ENCODE measurements at places on chromosomes 2 and 18.

DNA sequence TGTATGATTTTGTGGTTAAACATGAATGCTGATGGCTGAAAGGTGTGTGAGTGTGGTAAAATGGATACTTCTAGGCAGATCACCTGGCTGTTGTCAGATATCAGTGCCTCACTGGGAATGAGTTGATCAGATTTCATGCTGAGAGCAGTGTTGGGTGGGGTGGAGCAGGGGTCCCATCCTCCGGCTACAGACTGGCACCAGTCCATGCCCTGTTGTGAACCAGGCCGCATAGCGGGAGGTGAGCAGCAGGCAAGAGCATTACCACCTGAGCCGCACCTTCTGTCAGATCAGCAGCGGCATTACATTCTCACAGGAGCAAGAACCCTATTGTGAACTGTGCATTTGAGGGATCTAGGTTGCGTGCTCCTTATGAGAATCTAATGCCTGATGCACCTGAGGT is 78.7 kb downstream of the GLI2 start:
- DNase-seq = no peak

DNA sequence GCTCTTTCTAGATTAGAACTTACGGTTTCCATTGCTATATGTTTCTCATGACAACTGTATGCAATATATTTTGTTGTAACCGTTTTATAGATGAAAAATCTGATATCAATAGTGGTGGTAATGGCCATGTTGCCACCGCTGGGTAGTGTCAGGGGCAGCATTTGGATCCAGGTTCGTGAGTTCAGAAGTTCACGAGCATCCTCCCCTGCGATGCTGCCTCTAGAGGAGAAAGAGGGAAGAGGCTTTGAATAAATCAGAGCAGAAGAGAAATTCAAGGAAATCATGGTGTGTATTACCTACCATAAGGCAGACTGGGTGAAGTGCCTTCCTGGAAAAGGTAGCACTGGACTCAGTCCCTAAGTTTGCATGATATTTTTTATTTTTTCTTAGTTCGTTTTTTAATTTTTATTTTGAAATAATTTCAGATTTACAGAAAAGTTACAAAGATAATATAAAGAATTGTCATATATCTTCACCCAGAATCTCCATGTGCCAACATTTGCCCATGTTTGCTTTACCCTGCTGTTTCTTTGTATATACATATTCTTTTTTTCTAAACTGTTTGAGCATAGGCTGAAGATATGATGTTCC is 3.3 kb upstream of the ZBTB7C start:
- no peak for DNase-seq

DNA sequence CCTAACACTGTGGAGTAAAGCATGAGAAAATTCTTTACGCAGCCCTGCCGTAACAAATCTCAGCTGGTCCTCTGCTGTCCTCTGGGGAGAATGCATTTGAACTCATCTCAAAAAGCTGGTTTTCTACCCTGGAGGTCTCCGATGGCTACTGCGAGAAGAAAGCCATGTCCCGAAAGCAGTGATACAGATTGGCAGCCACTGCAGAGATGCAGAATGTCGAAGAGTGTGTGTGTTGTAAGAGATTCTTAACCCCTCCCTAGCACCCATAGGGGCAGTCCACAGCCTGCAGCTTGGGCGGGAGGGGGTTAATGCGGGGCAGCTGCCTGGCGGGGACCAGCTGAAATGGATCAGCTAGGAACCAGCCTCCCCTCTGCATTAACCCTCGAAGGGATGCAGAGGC is 235.9 kb downstream of the ZNF516 start:
- no peak for DNase-seq

DNA sequence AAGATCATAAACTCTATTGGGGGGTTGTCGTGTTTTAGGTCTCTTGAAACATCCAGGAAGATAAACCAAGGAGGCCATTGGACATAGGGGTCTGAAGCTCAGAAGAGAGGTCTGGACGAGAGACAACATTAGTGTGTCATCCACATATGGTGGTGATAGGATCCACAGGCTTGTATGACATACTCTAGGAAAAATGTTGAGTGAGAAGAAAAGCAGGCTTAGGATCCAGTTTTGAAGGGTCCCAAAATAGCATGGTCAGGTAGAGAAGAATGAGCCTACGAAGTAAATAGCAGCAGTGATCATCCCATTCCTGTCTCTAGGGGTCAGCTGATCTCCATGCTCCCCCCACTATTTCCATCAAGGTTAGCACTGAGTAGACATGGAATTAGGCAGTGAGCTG is 166.8 kb downstream of the ANKRD30B start:
- DNase-seq = no peak

GRCh38 chr2:70842401-70842800 is 6.8 kb upstream of the CD207 start:
- DNase-seq = no peak

GRCh38 chr2:49858113-49858490 is 703.8 kb upstream of the FSHR start:
- no peak for DNase-seq

- no peak for DNase-seq
Observed at GRCh38 chr2:42743659-42743990, 20.3 kb downstream of the OXER1 start.

- DNase-seq = peak; percentile 83
Observed at GRCh38 chr2:191020221-191020741, 6.3 kb upstream of the STAT1 start.

DNA sequence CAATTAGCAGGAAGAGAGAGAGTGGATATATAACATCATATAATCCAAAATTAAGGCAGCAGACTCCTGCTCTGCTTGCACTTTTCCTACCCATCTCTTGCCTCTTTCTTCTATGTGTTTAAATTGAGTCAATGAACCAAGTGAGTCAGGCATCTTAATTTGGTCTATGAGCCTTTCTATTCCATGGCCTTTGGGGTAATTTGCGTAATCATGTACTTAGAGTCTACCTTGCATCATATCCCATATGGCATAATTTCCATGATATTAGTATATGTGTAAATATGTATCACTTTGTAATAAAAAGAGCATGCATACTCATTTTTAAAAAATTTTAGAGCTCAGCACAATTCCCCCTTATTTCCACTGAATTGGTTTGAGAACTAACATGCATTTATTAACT is 555.2 kb downstream of the STK39 start:
- no peak for DNase-seq

DNA sequence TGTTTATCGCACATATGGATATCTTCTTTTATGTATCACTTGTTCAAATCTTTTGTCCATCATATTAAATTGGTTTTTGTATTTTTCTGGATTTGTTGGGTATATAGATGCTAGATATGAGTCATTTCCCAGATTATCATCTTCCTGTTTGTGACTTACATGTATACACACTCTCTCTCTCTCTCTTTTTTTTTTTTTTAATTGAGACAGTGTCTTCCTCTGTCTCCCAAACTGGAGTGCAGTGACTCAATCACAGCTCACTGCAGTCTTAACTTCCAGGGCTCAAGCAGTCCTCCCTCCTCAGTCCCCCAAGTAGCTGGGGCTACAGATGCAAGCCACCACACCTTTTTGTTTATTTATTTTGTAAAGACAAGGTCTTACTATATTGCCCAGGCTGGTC is 43.8 kb downstream of the XIRP2 start:
- DNase-seq = no peak

DNA sequence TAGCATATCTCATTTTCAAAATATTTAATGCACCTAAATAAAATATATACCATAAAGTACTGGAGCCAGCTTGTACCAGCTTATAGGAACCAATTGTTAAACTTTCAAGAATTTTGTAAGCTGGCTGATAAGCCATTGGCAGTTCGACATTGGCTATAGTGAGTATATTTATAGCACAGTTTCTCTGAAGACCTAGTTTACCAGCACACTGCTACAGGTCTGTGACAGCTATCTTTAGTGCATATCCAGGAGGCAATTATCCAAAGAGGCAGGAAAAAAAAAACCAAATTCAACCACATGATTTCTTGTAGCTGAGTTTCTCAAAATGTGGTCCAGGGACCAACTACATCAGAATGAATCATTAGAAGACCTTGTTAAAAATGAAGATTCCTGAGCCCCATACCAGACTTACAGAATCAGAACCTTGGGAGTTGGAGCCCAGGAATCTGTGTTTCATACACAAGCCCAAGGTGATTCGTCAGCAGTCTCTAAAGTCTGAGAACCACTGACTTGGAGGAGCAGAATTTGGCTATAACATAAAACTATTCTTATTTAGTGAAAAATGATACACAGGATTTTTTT is 279.0 kb upstream of the NRP2 start:
- no peak for DNase-seq

DNA sequence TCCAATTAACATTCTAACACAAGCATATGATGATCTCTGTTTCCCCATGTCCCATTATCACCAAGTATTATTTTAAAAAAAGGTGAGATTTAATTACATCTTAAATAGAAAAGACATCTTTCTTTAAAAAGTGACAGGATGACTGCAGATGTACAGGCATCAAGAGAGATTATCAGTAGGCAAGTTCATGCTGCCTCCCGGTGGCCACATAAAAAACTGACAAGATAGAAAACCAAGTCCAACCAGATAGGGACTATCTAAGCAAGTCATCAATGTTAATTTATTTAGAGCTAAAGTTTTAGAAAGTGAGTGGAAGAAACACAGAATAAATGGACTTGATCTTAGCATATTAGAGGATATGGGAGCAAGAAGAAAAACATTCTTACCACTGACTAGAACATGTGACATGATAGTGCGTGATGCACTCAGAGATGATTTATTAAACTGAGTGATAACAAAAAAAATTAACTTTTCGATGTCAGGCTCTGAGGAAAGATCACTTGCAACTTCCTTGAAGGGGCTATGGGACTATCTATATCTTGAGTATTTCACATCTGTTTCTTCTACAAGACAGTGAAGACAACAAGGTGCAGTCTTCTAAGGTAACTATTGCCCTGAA is 5.4 kb upstream of the TDRD15 start:
- DNase-seq = no peak

DNA sequence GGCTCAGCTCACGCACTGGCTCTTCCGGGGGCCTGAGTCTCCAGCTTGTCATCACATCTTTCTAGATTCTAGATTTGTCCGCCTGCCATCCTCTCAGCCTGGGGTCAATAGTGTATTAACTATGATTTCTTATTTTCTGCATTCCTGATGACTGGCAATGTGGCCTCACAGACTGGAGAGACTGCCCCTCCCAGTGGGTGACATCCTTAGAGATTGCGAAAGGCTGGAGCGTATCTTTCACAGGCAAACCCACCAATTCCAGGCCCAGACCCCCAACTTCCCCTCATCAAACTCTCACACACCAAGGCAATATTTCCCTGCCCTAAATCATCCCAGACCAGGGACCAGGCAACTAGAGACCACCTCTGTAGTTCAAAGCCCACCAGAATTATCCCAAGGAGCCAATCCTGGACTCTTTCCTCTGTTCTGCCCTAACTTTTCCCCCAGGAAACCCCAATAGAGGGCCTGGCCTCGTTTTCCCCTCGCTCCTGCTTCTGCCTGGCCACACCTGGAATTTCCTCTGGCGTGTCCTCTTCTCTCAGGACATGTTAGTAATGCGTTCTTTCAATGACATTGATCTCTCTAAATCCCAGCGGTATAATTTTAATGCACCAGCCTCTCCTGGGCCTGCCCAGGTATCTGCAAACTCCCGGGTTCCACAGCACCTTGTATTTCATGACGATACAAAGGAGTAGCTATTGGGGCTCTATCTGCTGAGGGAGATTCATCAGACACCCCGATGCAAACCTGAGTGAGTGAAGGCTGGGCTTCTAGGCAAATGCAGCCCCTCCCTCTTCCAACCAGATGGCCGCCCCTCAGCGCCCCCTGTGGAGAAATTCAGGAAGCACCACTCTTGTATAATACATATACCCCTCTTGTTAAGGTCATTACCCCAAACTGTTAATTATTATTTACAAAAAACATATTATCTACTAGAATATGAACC is 2.4 kb upstream of the KCNF1 start:
- no peak for DNase-seq

DNA sequence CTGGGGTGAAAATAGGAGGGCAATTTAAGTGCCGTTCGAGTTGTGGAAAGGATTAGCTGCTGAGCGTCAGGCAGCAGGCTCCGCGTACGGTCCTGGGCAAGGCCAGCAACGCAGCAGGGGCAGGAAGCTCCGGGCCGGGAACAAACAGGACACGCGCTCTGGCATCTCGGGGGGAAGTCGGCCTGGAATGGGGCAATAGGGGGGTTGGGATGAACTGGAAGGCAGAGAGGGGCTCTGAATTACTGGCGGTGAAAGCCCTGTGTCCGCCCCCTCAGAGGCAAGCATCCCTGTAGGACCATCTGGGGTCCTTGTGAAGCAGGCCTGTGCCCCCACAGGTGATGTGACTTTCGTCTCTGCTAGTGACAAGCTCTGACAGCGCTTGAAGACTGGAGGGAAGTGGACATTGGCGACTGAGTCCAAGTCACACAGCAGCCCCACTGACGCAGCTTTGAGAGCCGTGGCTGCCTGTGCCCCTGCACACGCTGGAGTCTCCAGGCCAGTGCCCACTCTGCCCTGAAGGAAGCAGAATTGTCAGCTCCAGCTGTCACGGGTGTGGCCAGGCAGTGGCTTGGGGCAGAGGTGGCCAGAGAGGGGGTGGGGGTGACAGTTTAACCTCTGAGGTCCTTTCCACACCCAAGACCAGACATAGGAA is 22.3 kb downstream of the GPR35 start:
- no peak for DNase-seq

GRCh38 chr2:128314348-128315121 is 4.1 kb downstream of the HS6ST1 start:
- no peak for DNase-seq

DNA sequence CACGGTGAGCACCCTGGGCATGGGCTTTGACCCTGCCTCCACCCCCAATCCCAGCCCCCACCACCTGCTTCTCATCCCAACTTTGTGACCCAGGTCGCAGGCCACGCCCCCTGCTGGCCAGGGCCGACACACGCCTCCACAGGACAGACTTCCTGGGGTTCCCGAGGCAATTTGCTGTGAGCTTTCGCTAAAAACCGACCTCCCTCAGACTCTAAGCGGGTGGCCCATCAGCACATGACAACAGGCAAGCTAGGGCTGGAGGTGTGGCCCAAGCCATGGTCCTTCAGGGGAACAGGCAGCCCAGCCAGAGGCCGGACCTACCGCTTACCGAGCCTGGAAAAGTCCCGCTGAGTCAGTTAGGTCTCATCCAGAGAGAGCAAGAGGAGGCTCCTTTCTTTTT is 31.9 kb downstream of the C1QL2 start:
- DNase-seq = no peak

DNA sequence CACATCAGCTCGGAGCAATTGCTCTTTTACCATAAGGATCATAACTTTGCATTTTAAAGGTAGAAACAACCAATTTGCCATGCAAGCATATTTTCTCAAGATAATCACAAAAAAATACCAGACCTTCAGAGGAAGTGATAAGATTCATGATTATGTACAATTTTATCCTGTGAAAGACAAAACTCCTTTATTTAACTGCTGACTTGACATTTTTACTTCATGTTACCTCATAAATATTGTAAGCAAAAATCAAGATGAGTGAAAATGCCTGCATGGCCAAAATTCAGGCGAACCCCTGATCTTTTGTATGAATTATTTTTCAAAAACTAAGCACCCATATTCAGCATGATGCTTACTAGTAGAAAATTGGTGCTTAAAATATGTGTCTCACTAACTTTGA is 246.4 kb downstream of the CD226 start:
- no peak for DNase-seq

GRCh38 chr2:239386872-239387445 is 13.9 kb downstream of the HDAC4 start:
- DNase-seq = no peak

GRCh38 chr2:82814146-82814545 is 1644.9 kb downstream of the SUCLG1 start:
- DNase-seq = no peak

- DNase-seq = no peak
Observed at GRCh38 chr2:74715880-74716279, 61.8 kb downstream of the SEMA4F start.

Data from cortex of kidney (tissue), 1 donor.